Forelimb muscle (tissue), 1 donor: ENCODE measurements at places on chromosomes 5 and 9.

DNA sequence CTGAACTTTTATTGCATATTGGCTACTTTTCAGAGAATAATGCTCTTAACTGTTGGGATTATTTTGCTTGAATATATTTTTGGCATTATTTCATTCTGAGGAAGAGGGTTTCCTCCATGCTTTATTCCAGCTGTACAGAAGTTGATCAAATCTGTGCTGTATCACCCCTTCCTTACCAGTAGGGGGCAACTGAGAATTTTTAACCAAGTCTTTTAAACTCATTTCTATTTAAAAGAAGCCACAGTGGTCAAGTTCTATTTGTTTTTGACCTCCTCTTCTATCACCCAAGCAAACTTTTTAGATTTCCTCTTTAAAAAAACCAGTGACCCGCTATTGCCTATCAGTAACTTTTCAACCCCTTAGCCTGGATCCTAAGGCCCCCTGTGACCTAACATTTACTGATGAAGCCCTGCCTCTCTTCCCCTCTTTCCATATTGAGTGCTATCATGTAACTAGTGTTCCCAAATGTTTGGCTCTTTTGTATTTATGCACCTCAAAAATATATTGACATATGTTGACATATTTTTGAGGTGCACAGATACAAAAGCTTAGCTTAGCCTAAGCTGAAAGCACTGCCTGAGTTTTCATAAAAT is 80.6 kb downstream of the FBXO4 start:
- no peak for DNase-seq

GRCh38 chr5:141941307-141941706 is 16.7 kb downstream of the PCDH12 start:
- DNase-seq: no peak

DNA sequence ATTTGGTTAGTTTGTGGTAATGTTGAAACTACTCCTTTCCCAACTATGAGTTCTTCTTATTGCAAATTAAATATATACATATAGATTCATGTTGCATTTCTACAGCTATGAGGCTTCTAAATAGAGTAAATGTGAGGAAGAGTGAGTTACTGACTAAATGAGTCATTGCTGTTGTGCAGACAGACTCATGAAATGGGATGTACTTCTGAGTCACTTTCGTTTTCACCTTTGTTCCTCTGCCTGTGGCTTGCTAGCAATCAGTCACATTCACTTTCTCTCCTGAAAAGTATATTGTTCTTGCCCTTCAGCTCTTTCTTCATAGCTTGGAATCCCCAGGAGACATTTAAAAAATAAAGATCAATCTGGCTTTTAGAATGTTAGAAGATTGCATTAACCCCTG is 295.5 kb upstream of the SMC2 start:
- no peak for DNase-seq

DNA sequence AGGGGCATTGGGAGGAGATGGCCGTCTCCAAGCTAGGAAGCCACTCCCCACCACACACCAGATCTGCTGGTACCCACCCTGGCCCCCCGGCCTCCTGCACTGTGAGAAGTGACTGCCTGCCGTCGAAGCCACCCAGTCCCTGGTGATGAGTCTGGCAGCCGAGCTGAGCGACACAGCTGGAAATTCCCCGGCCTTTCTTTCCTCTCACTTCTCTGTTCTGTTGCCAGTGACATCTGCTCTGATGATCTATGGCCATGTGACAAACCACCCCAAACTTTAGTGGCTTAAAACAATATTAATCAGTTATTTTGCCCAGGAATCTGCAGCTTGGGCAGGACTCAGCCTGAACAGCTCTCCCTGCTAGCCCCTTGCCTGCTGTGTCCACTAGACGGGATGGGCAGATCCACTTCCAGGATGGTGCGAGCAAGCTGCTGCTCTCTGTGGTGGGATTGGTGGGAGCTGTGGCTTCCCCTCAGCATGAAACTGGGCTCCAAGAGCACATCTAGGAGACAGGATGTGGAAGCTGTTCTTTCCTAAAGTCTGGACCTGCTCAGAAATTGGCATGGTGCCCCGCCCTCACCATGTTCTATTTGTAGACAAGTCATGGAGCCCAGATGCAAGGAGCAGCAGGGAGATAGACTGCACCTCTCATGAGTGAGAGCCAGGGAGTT is 211.2 kb downstream of the GADD45G start:
- no peak for DNase-seq

DNA sequence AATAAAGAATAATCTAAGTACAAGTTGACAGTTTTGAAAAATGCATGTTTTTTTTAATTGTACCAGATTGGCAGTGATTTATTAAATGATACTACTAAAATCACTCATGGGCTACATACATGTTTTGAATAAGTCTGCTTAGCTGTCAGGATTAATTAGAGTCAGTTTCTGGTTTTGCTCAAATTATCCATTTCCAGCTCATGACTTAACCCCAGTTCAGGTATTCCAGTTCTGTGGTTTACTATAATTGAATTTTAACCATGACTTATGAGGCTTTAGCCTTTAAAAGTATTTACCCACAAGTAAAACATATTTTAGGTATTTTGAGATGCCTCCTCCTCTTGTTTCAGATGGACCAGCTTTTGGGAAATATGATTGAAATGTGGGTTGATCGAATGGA is 17.8 kb upstream of the LRRC70 start:
- no peak for DNase-seq

- DNase-seq: no peak
These were observed 66.2 kb downstream of the PLPPR1 start for GRCh38 chr9:101094686-101095085.

GRCh38 chr9:13022756-13023155 is 247.9 kb downstream of the LURAP1L start:
- DNase-seq: no peak

DNA sequence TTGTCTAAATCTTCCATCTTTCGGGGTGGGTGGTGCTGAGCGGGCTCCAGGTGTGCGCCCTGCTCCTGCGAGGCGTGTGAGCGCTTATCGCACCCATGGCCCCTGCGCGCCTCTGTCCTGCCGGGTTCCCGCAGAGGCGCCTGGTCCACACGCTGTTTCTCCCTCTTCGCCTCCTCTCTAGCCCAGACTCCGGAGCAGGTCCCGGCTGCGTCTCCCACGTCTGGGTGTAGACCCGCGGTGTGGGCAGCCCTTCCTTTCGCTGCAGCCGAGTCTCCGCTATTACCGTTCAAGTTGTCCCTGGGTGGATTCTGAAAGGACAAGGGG is 40.5 kb upstream of the PLEKHG4B start:
- no peak for DNase-seq

GRCh38 chr5:18098691-18099090 is 464.4 kb downstream of the TAF11L14 start:
- DNase-seq: no peak

DNA sequence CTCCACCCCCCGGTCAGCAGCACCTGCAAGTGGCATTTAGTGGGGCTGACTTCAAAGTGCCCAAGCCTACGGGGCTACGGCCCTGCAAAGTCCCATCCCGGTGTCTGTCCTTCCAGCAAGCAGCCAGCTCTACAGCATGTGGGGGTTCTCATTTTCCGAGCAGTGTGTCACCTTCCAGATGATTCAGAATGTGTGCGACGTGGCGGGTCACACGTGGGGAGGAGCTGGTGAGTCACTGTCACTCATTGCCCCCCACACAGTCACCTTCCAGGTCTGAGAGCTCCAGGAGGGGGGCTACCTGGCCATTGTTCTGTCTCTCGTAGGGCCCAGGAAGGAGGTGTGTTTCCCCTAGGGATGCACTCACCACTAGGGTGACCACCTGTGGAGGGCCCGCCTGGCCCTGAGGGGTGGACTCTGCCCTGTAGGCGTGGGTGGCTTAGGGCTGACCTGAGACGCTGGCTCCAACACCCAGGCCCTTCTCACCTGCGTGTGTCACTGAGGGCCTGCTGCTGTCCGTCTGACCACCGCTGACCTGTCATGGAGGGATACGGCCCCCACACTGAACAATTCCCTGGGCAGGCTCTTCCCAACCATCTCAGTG is 70.2 kb downstream of the SEMA4D start:
- DNase-seq: no peak

GRCh38 chr9:109033941-109034700 is 20.8 kb upstream of the CTNNAL1 start:
- no peak for DNase-seq

GRCh38 chr9:126945682-126946081 is 31.1 kb downstream of the RALGPS1 start:
- no peak for DNase-seq

GRCh38 chr9:128214571-128215490 is 11.7 kb downstream of the DNM1 start:
- no peak for DNase-seq

- DNase-seq: no peak
These were observed 29.2 kb upstream of the ARHGEF28 start for GRCh38 chr5:73596705-73597328.

- no peak for DNase-seq
These were observed 39.0 kb downstream of the GDA start for GRCh38 chr9:72188232-72188631.

DNA sequence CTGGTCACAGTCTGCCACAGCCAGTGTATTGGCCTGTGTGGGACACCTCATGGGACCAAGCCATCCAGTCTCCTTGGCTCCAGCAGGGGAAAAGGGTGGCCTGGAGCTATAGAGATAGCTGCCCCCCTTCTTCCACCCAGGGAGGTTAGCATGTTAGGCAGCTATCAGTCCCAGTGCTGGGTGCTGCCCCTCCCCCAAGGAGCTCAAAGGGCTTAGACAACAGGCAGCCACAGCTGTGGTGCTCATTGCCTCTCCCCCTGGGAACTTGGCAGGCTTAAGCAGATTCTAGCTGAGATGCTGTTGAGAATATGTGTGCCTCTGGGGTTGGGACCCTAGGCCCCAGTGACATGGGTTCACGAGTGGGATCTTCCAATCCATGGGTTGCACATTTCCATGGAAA is 226.0 kb upstream of the PTGER4 start:
- DNase-seq: no peak

GRCh38 chr9:75803130-75803529 is 87.3 kb upstream of the PCSK5 start:
- DNase-seq: no peak

DNA sequence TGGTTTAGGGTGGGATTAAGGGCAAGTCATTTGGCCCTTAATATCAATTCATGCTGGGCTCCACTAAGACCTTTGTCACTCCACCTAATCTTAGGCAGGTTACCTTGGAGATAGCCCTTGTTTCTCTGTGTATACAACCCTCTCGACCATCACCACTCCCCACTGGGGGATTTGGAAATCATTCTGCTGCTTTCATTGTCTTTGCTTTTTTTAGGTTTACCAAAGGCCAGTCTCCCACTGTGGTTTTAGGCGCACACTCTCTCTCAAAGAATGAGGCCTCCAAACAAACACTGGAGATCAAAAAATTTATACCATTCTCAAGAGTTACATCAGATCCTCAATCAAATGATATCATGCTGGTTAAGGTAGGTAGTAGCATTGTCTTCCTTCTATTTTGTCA is 6.2 kb downstream of the GZMK start:
- DNase-seq: no peak

DNA sequence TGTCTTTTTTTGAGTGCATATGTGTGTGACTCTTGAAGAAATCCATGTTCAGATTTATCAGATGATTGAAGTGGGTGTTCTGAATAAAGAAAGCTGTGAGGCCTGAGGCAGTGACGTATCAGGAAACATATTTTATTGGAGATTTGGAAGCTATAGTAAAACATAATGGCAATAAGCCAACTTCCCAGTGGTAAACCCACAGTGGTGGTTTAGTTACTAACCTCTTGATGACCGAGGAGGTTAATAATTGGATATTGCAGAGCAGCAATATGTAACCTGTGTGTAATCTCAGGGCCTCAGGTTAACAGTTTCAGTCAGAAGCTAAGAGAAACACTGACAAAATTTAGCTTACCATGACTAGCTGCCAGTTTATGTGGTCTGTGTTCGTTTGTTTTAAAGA is 6.9 kb downstream of the RGMB start:
- no peak for DNase-seq

DNA sequence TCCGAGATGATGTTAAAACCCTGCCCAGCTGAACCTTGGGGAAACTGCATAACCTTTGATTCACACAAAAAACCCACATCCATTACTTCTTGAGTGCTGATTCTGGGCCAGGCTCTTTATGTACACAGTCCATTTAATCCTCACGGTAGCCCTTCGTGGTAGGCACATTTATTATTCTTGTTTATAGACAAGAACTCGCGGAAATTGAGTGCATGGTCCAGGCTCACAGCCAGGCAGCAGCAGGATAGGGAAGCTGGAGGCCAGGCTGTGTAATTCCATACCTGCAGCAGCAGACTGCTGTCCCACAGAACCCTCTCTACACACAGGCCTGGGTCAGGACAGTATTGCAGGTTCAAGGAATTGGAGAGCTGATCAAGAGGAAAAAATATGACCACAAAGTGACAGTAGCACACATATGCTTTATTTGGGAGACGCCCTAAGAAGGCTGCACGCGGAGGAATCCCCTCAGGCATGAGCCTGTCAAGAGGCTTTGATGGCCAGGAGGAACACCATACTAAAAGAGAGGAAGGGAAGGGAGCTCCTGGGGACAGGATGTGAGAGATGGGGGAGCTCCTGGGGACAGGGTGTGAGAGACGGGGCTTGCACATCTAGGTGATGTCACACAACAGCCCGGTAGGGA is 28.4 kb upstream of the FAM120A start:
- no peak for DNase-seq

GRCh38 chr9:106557996-106558667 is 304.8 kb upstream of the ZNF462 start:
- no peak for DNase-seq

- no peak for DNase-seq
These were observed 131.6 kb upstream of the NIPBL start for GRCh38 chr5:36744773-36745589.
